ENCODE measurements at places on chromosomes 1 and 21.
A peak's percentile ranks its signal among the peaks of the same experiment; 100 is the strongest.

- H3K4me1 ChIP-seq = peaks cover 23% of the 10 kb centered on the region
- H3K27ac ChIP-seq = no peak overlapping the region
- DNase-seq = peak; percentile 68
- no peaks in the 10 kb centered on the region for H3K27me3 ChIP-seq
These were observed 4.8 kb upstream of the LRRC8B start for GRCh38 chr1:89519779-89520358.

DNA sequence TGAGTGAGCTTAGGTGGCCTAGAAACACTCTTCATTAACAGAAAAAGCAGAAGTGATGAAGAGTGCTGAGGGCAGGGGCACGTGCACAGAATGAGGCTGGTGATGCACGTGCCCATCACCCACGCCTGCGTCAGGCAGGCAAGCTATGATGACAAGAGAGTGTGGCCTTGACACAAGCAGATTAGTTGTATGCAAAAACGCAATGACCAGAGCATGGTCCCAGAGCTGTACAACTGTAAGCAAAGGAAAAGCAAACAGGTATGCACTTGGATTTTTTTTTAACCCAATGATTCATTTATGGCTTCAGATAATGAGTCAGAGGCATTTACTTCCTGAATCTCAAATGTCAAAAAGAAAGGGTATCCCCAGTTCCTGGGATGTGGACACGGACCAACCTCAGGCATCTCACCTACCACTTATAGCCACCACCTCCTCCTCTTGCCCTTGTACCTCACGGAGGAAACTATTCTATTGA, 9.1 kb upstream of the TMEM61 start:
- H3K4me3 ChIP-seq = no peak overlapping the region
- H3K27ac ChIP-seq = no peak overlapping the region
- H3K4me1 ChIP-seq = peaks cover 18% of the 10 kb centered on the region
- DNase-seq = no peak

GRCh38 chr1:119391749-119392148, 23.2 kb downstream of the HAO2 start:
- peaks cover 2% of the 10 kb centered on the region for H3K27me3 ChIP-seq
- DNase-seq = no peak

DNA sequence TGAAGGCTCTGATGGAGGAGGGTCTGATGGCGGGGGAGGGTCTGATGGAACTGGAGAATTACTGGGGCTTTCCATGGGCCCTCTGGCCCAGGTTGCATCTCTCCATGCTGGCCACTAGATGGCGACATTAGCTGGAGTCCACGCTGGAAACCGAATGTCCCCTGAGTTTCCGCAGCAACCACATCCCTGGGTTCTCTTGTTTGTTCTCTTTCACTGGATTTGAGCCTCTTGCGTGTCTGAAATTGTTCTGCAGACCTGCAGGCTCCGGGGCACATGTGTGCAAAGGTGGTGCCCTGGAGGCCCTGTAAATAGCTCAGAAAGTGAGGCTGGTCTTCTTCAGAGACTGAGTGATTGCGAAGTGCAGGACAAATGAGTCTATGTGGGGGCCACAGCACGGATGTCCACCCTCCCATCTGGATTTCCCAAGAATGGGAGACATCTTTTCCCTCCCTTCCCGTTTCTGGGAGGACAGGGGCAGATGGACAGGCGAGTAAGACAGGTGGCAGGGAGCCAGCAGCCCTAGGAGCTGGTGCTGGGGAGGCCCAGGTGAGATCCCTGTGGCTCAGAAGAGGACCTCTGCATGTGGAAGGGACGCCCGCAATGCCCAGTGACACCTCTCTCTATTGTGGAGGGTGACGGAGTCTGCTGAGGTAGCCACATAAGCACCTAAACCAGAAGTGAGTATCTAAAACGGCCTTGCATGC, 73.2 kb upstream of the ABCG1 start:
- DNase-seq = peak; percentile 79
- no peak overlapping the region for H3K4me3 ChIP-seq
- H3K27ac ChIP-seq = peak overlapping the region; percentile 39
- H3K27me3 ChIP-seq = no peaks in the 10 kb centered on the region
- H3K36me3 ChIP-seq = no peaks in the 10 kb centered on the region

DNA sequence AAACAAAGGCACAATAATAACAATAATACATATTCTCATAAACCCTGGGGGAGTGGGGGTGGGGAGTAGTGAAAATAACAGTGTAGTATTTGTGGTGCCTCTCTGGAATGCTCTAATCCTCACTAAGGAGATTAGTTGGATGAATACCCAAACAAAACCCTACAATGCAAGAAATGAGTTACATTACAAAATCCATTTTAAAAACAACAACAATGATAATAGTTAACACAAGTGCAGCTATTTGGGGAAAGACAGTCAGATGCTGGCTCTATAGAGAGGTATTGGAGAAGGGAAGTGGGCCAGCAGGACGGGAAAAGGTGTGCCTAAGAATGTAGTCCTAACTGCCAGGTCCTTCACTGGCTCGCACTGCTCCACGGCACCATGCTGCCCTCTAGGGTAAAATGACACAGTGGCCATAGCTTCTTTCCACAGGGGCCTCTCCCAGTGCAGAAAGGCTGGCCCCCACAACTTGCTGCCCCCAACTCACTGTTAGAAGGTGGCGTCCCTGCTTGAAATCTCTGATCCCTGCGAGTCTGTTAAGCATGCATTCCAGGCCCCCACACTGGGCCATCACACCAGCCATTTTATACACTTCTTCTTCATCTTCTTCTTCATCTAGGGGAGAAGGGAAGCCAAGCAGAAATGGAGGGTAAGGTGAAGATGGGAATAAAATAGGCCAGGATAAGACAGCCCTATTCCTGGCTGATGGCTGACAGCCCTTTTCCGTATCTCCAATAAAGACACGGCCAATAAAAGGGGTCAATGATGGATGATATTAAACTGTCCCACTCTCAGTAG, 113.8 kb downstream of the UBR4 start:
- no peak for DNase-seq
- no peak overlapping the region for H3K27ac ChIP-seq
- H3K36me3 ChIP-seq = peaks cover 43% of the 10 kb centered on the region
- no peaks in the 10 kb centered on the region for H3K4me1 ChIP-seq

DNA sequence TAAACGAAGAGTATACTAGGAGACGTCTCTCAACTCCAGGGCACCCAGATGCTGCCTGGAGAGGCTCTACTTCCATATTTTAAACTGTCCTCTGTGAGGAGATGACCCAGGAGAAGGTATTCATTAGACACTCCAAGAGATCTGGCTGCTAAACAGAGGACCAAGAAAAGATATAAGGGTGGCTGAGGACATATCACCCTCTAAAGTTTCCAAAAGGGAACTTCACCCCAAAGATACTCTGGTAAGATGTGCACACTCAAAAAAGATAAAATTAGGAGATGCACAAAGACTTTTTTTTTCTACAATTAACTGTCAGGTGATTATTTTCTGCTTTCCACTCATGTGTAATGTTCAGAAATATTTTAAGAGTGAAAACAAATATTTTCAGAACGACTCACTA, 1.4 kb downstream of the ZNF670 start:
- peaks cover 19% of the 10 kb centered on the region for H3K36me3 ChIP-seq
- H3K27ac ChIP-seq = no peak overlapping the region
- peaks cover 2% of the 10 kb centered on the region for H3K27me3 ChIP-seq
- no peak overlapping the region for H3K4me3 ChIP-seq
- peaks cover 21% of the 10 kb centered on the region for H3K4me1 ChIP-seq
- no peak for DNase-seq

GRCh38 chr1:54221113-54221834, 21.3 kb downstream of the MRPL37 start:
- peak overlapping the region; percentile 11 for H3K27ac ChIP-seq
- H3K4me3 ChIP-seq = no peak overlapping the region
- DNase-seq = no peak
- H3K36me3 ChIP-seq = peaks cover 27% of the 10 kb centered on the region

- peaks cover 5% of the 10 kb centered on the region for H3K4me1 ChIP-seq
- DNase-seq = no peak
- H3K4me3 ChIP-seq = no peak overlapping the region
These were observed 9.3 kb downstream of the SAMD11 start for GRCh38 chr1:932776-933602.
